ENCODE measurements at places on chromosomes 16 and 17. TPM values are rescaled to one million over a fixed set of nuclear protein-coding genes. Genes with fewer than 3 reads are reported as not detected.

The ASGR2 gene
- polyA plus RNA-seq = not detected

The PITPNM3 gene
- 0.07 TPM for polyA plus RNA-seq

The LDHD gene
- polyA plus RNA-seq = not detected

The TNFRSF17 gene
- polyA plus RNA-seq = 46.8 TPM

The EXOC3L1 gene
- polyA plus RNA-seq = not detected

The RNF112 gene
- polyA plus RNA-seq = not detected

The CALB2 gene
- not detected for polyA plus RNA-seq

- no peak for DNase-seq
- H3K4me3 ChIP-seq = no peak overlapping the region
- peaks cover 24% of the 10 kb centered on the region for H3K4me1 ChIP-seq
- no peak overlapping the region for H3K27ac ChIP-seq
These were observed 9.9 kb upstream of the GUCY2D start for GRCh38 chr17:7992516-7992915.

- H3K27me3 ChIP-seq = peaks cover 36% of the 10 kb centered on the region
- H3K4me1 ChIP-seq = no peaks in the 10 kb centered on the region
- H3K27ac ChIP-seq = no peak overlapping the region
- no peak overlapping the region for H3K4me3 ChIP-seq
These were observed 68.4 kb downstream of the CMC2 start for GRCh38 chr16:80938004-80938878.

DNA sequence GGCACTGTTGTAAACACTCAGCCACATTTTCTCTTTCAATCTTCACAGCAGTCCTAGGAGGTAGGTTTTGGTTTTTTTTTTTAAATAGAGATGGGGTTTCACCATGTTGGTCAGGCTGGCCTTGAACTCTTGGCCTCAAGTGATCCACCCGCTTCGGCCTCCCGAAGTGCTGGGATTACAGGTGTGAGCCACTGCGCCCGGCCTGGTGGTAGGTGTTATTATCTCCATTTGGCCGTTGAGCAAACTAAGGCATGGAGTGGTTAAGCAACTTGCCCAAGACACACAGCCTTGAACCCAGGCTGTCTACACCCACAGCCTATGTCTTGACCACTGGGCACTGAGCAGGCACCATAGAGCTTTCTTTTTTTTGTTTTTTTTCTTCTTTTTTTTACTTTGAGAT, 8.6 kb downstream of the SGCA start:
- no peak overlapping the region for H3K27ac ChIP-seq
- H3K4me1 ChIP-seq = peaks cover 6% of the 10 kb centered on the region
- no peaks in the 10 kb centered on the region for H3K36me3 ChIP-seq
- no peak for DNase-seq

GRCh38 chr16:49632795-49633184, 223.1 kb downstream of the ZNF423 start:
- no peak for DNase-seq
- H3K27me3 ChIP-seq = no peaks in the 10 kb centered on the region
- H3K4me3 ChIP-seq = no peak overlapping the region
- H3K36me3 ChIP-seq = no peaks in the 10 kb centered on the region
- no peak overlapping the region for H3K27ac ChIP-seq

All from naive B cell (primary cell).